Aorta (tissue), 5 donors: ENCODE measurements at places on chromosomes 5 and 9. TPM values are rescaled to one million over a fixed set of nuclear protein-coding genes. Genes with fewer than 3 reads are reported as not detected.

TRIM7 gene
- total RNA-seq = 3.0 TPM

OR2V1 gene
- not detected for total RNA-seq

PCDHGA5 gene
- total RNA-seq = 11.5 TPM

PITX1 gene
- total RNA-seq = 0.39 TPM

TMEM171 gene
- total RNA-seq = not detected

ADAMTSL2 gene
- 20.9 TPM for total RNA-seq

EPB41L4B gene
- total RNA-seq = 0.63 TPM

GABRA1 gene
- not detected for total RNA-seq

IER5L gene
- 28.3 TPM for total RNA-seq

SIL1 gene
- total RNA-seq = 49.8 TPM
